ENCODE measurements at places on chromosomes 4 and X.
A peak's percentile ranks its signal among the peaks of the same experiment; 100 is the strongest.

- DNase-seq, result no peak
Observed at GRCh38 chr4:184437565-184438265, 36.6 kb downstream of the IRF2 start.

DNA sequence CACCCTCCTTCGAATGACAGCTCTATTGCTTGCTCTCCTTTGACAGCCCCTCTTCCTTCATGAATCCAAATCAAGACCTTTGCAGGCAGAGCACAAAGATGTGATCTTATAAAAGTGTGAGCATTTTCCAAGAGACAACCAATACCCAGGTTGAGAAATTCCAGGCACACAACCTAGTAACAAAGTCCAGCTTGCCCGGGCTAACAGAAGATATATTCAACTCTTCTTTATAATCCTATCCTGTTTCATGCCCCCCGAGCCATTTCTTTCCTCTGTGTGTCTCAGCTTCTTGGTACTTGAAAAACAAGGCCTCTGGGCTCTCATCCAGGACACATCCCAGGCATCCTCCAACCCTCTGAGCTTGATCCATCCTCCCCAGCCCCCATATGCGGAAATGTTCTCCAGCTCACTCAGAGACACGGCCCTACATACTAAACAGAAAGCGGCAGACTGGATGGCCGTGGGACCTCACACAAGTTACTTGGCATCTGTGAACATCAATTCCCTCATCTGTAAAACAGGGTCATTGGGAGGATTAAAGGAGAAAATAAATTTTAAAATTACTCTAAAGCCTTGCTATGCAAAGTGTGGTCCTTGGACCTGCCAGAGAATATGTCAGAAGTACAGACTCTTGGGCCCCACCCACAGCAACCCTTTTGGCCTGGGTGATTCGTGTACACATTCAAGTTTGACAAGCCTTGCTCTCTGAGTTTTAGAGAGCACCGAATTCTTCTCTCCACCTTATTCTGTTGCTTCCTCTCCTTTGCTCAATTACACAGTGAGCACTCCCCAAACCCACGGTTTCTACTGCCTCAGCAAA, 627.0 kb downstream of the BCOR start:
- no peak for DNase-seq

GRCh38 chr4:173018446-173018845, 150.2 kb upstream of the GALNT7 start:
- DNase-seq, result no peak

DNA sequence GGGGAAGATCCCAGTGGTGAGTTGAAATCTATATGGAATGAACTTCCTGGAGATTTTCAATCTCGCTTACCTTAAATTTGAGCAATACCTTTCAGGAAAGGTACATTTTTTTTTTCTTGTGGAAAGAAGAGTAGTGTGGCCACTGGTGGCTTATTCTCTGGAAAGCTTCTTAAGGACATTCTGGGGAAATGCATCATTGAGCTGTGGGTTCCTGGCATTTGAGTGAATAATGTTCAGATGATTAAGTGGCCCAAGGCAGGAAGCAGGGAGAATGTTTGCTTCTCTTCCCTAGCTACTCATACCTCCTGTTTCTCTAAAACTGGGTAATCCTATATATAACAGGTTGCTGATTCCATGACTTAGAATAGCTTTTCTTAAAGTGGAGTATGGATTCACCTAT, 31.8 kb downstream of the STAG2 start:
- DNase-seq, result no peak

DNA sequence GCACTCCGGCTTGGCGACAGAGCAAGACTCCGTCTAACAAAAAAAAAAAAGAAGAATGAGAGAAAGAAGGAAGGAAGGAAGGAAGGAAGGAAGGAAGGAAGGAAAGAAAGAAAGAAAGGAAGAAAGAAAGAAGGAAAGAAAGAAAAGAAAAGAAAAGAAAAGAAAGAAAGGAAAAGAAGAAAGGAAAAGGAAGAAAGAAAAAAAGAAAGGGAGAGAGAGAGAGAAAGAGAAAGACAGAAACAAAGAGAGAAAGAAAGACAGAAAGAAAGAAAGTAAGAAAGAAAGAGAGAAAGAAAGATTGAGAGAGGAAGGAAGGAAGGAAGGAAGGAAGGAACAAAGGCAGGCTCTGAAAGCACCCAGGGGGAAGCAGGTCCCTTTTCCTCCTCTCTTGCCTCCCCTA, 336.6 kb upstream of the GATB start:
- DNase-seq, result no peak

GRCh38 chr4:86965019-86965976, 30.5 kb downstream of the AFF1 start:
- no peak for DNase-seq

GRCh38 chr4:25425361-25425760, 48.3 kb downstream of the ANAPC4 start:
- no peak for DNase-seq

DNA sequence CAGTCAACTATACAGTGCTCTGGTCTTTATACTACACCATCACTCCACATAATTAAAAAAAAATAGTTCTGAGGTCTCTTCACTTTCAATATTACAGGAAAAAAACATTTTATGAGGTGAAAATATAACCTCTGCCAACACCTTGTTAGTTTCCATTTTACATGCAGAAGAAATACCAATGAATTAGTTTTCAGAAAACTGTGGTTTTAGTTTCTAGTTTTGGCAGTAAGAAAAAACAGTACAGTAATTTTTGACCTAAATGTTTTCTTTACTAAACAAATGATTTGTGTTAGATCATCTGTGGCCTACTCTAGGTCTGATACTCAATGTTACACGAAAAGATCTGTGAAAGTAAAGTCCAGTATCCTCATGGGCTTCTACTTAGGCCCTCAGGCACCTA, 10.0 kb downstream of the SULT1E1 start:
- DNase-seq, result no peak

DNA sequence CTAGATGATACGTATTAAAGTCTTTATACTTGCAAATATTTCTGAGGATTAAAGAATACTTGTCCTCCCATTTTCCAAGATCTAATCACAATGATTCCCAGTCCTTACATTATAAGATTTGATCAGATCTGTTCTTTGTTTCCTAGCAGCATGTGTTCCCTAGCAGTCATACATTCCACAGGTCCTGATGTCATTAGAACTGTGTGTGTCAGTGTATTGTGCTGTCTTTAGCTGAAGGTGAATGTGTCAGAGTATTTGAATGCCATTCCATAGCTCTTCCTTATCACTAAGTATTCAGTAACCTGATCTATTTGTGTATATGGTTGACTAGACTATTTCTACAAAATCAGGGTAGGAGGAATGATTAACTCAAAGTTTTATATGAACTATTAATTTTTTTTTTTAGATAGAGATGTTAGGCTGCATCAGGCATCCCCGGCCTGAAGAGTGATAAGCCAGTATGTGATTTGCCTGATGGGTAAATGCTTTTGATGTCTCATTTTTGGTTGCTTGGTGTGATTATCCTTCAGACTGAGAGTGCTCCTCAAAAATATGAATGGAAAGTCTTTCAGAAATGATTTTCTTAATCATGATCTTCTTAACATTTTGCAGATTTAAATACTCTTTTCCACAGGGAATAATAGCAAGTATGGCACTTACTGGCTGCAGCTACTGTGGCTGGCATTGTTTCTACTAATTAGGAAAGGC, 4.4 kb downstream of the ADGRL3 start:
- DNase-seq, result no peak

GRCh38 chr4:42865572-42866189, 26.8 kb upstream of the GRXCR1 start:
- peak; percentile 56 for DNase-seq

DNA sequence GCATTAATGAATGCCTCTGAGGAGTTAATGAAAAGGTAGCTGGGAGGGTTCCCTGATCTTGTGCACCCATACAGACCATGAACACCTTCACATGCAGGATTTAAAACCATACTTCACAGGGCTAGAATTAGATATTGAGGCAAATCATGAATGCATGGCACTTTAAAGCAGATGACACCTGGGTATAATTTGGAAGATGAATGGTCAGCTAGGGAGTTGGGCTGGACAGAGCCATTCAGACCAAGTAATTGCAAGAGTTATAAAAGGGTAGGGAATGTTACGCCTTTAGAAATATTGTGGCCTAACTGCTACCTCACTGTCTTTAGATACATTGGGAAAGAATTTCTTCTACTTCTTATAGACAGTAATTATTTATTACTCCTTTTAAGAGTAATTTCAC, 89.1 kb upstream of the ZNF827 start:
- DNase-seq, result no peak

DNA sequence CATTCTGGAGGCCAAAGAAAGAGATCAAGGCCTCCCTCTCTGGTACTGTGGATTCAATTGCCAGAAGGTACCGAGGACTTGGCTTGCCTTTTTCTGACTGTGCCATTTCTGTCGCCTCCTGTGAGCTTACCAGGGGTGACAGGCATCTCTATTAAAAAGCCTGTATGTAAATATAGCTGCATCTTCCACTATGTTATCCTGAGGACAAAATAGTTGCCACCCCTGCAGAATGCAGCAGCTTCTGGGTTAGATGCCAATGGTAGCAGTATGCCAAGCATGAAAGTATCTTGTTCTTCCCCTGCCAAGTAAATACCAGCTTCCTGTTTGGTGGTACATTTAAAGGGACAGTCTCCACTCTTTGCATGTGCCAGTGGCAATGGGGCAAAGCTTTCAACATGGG, 10.7 kb downstream of the TRPC5OS start:
- no peak for DNase-seq

DNA sequence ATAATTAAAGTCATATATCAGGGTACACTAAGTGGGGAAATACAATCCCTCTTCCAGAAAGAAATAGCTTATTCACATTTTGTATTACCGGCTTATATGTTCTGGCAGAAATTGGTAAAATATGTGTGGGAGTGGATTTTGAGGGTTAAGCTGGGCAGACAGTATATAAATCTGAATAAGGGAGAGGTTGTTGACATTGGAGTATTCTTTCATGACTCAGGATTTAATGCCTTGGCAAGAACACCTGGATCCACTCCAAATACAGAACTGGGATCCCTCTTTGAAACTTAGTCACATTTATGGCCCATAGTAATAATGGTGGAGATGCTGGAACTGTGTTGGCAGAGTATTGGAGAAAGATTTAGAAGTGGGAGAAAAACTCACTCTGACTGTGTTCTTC, 54.3 kb upstream of the TET2 start:
- no peak for DNase-seq

- DNase-seq, result no peak
Observed at GRCh38 chrX:53003111-53003510, 44.8 kb upstream of the FAM156A start.

DNA sequence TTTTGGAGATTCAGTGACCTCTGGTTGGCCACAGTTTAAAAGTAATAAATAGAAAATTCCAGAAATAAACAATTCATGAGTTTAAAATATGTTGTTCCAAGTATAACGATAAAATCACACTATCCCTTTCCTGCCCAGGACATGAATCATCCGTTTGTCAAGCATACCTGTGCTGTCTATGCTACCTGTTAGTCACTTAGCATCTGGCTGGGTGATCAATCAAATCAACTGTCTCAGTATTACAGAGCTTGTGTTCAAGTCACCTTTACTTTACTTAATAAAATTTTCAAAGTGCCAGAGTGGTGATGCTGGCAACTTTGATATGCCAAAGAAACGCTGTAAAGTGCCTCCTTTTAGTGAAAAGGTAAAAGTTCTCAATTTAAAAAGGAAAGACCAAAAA, 979.5 kb upstream of the NDST4 start:
- no peak for DNase-seq

- DNase-seq, result no peak
Observed at GRCh38 chrX:101619364-101619763, 1.6 kb upstream of the ARMCX6 start.

GRCh38 chr4:115456231-115456630, 342.8 kb upstream of the NDST4 start:
- no peak for DNase-seq

Measured in activated CD4-positive, alpha-beta T cell treated with anti-CD3 and anti-CD28 coated beads for 4 hours (primary cell).